ENCODE measurements at places on chromosomes 7 and 10.

- peak; percentile 23 for DNase-seq
Measured at GRCh38 chr7:44761207-44762161, 12.8 kb downstream of the ZMIZ2 start.

DNA sequence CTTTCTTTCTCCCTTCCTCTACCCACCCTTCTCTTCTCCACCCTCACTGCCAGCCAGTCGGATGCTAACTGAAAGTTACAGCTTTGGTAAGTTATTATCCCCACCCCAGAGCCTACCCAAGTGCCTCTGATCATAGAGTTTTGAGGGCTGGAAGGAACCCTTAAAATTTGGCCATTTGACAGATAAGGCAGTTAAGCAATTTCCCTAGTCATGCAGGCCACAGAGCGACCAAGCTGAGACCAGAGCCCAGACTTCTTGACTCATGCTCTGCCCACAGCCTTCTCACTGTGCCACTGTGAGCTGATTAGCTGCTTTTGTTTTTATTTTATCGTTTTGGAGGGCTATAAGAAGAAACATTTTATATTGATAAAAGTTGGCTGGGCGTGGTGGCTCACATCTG lies 17.2 kb downstream of the SAP25 start:
- DNase-seq, result no peak

GRCh38 chr7:25663877-25664276 lies 435.6 kb upstream of the NPVF start:
- DNase-seq, result no peak

- DNase-seq, result no peak
Measured at GRCh38 chr10:118729200-118729599, 25.6 kb downstream of the CACUL1 start.
